ENCODE measurements at places on chromosomes 6 and 20.

GRCh38 chr6:107592806-107593205 lies 102.9 kb downstream of the SOBP start:
- no peak for DNase-seq

GRCh38 chr20:14454296-14454695 lies 116.9 kb upstream of the FLRT3 start:
- DNase-seq = no peak

DNA sequence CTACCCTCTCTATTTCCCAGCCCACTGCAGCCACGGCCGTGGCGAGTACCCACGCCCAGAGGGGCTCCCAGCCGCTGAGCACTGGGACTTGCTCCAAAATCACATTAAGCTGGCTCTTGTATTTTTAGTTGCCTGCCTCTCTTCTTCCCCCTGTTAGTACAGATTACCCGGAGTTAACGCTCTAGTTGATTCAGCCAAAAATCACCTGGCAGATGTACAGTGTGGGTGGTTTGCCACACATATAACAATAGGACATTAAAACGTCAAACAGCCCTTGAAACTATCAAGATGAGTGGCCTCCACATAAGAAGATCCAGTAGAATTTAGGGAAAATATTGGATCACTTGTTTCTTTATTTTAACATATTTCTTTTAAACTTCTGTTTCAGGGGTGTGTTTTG lies 268.8 kb upstream of the PRDM1 start:
- DNase-seq = no peak

- DNase-seq = no peak
Observed at GRCh38 chr6:114274836-114275235, 68.0 kb downstream of the HS3ST5 start.

DNA sequence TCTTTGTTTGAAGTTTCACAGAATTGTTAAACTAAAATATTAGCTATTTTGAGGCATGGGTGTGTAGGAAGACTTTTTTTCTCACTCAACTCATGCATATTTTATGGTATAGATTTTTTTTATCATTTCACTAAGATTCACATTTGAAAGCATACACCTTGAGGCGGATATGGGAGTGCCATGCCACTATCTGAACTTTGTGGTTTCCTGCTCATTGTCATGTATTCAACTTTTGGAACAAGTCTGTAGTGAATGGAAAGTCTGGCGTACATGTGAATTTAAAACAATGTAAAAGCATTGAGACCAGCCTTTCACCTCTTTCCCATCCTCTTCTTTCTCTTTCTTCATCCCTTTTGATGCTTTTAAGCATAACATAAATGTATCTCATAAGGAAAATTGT lies 147.9 kb downstream of the TPBG start:
- no peak for DNase-seq

DNA sequence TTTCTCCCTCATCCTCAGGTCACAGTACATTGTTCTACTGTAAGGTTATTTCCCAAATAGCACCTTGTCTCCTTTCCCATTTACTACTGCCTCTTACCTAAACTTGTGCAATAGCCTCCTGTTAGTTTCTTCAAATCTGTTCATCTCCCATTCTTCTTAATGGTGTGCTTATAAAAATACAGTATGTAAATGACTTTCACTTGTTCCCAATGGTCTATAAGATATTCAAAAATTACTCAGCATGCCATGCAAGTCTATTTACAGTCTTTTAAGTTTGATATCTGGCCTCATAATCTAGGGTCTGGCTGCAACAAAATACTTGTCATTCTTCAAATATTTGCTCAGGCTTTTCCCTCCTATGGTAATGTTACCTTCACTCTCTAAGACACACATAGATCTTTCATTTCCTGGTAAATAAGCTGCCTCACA lies 31.5 kb upstream of the RHAG start:
- peak; percentile 86 for DNase-seq

GRCh38 chr20:36085686-36086267 lies 68.8 kb upstream of the EPB41L1 start:
- no peak for DNase-seq

DNA sequence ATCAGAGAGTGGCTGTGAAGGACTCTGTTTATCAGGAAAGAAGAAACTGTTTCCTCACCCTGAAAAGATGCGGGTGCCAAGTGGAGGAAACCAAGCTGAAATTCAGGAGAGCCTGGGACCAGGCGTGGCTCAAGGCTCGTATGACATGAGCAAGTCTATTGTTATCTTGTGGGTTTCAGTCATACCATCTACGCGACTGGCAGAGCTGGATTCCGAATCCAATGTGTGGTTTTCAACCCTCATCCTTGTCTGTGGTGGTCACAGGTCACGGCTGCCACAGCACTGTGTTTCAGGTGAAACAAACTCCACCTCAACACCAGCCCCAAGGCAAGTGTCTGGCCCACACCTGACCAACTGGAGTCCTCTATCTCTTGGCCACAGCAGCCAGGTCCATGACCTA lies 9.1 kb downstream of the MC3R start:
- no peak for DNase-seq

Measured in LNCaP clone FGC (cell line).